Stimulated activated naive CD8-positive, alpha-beta T cell treated with anti-CD3 and anti-CD28 coated beads, Interleukin-15, Interleukin-2, amounts not matched to agents 100 U/mL and 50 U/mL, for 24 hours (primary cell): ENCODE measurements at places on chromosomes 16 and 17.

GRCh38 chr16:66930189-66930588 is 4.0 kb downstream of the CIAO2B start:
- DNase-seq, result no peak

DNA sequence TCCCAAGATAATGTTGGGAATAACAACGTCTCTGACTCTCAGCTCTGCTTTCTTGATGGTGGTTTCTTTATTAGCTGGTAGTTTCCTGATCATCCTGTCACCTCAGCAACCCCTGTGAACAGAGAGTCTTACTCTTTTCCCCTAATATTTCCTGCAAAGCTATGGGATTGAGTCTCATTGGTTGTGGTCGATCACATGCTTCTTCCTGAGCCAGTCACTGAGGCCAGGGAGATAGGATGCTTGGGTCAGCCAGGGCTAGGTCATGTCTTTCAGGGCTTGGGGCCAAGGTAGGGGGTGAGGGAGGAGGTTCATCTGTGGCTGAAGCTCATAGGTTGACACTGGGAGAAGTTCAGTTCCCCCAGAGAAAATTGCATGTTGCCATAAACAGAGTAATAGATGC is 114.3 kb downstream of the ABCC1 start:
- no peak for DNase-seq

- no peak for DNase-seq
Observed at GRCh38 chr17:39325528-39326240, 75.7 kb downstream of the FBXL20 start.

DNA sequence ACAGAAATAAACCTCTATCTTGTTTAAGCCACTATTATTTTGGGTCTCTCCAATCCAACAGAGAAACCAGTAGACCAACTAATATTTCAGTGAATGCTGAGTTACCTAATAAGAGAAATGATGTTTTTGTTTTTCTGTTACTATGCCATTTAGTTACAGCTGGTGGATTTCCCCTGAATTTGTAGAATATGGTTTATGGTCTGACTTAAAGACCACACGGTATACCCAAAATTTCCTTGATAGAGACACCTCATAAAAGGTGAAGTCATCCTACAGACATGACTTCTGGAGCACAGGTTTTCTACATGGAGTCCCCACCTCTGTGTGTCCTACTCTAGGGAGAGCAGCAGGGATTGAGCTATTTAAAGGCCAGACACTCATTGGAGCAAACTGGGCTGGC is 13.3 kb downstream of the PIK3R5 start:
- no peak for DNase-seq

- no peak for DNase-seq
Observed at GRCh38 chr17:76870377-76870714, 2.1 kb downstream of the MGAT5B start.

GRCh38 chr17:41382394-41382793 is 288 bp upstream of the KRT34 start:
- no peak for DNase-seq

GRCh38 chr16:79074951-79075350 is 525.6 kb downstream of the MAF start:
- no peak for DNase-seq

GRCh38 chr17:28404812-28405570 is 1.0 kb downstream of the SLC46A1 start:
- no peak for DNase-seq

GRCh38 chr17:78722246-78722761 is 59.8 kb downstream of the CYTH1 start:
- DNase-seq, result no peak

GRCh38 chr16:46733319-46733830 is 14.8 kb downstream of the MYLK3 start:
- no peak for DNase-seq

GRCh38 chr16:19231881-19232280 is 53.6 kb upstream of the CLEC19A start:
- no peak for DNase-seq

- DNase-seq, result no peak
Observed at GRCh38 chr16:51159865-51160264, 8.8 kb upstream of the SALL1 start.

DNA sequence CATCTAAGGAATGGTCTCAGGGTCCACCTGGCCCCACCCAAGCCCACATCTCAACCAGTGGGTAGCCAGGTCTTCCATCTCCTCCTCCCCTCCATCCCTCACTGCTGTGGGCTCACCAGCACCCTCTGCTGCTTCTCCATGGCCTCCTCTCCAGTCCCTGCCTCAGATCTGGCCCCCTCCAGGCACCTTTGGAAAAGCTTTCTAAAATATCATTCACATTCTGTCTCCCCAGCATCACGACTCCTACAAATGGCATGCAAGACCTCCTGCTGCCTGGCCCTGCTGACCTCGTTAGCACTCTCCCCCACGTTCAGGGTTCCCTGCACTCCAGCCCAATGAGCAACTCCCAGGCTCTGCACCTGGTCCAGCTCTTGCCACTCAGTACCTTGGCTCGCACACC is 13.7 kb downstream of the GLP2R start:
- DNase-seq, result no peak

GRCh38 chr16:57611706-57612105 is 16.7 kb upstream of the ADGRG1 start:
- DNase-seq, result no peak

DNA sequence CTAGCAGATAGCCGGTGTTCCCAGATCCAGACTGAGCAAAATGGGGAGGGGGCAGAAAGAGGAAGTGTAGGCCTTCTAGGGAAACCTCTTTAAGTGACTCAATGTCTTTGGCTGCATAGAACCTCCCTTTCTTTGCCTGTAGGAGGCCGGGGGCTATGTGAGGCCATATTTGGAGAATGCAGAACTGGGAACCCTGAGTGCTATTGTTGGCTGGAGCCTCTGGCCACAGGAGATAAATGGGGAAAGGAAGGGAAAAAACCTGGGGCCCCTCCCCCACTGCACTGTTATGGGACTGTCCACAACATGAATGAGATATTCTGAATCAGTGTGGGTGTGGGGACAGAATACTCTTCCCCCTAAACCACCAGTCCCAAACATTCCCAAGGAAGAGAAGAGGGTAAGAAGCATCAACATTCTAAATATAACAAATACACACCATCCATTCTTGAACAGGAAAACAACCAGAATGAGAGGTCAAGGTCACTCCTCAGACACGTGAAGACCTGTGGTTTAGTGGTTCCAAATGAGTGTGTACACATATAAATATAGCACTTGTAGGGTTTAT is 2.4 kb downstream of the VPS25 start:
- no peak for DNase-seq

DNA sequence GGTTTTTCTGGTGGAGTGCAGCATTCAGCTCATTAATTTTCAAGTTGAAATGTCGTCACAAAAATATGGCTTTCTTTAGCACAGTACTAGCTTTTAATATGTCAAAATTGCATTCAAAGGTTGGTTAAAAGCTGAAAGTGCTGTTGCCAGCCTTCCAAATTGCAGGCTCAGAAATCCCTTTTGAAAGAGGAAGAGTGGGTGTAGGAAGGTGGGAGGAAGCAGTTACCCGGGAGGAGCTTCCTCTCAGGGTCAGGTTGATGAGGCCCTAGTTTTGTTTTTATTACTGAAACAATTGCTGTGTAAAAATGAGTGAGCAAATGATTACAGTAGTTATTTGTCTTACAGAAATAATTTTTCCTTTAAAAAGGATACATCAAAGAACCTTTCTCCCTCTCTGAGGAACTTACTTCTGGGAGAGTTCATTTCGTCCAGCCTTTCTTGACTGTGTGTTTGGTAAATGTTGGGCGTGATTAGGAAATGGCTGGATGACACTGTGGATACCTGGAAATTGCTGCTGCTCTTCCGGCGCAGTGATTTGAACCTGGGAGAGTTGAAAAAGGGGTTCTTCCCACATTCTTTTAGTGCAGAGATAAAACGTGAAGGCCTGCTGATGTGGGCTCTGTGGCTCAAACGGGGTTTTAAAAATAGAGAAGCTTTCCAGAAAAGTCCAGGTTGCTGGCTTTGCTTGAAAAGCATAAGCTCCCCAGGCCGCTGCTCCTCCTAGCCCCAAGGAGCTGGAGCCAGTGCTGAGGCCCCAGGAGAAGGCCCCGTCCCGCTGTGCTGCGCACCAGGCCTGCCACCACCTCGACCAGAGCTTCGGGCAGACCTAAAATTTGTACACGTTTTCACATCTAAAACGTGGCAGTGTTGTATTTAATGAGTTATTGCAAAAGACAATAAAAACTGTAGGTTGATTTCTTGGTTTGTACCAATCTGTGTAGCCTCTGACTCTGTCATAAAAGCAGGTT is 41.7 kb downstream of the SEC14L1 start:
- DNase-seq, result no peak

DNA sequence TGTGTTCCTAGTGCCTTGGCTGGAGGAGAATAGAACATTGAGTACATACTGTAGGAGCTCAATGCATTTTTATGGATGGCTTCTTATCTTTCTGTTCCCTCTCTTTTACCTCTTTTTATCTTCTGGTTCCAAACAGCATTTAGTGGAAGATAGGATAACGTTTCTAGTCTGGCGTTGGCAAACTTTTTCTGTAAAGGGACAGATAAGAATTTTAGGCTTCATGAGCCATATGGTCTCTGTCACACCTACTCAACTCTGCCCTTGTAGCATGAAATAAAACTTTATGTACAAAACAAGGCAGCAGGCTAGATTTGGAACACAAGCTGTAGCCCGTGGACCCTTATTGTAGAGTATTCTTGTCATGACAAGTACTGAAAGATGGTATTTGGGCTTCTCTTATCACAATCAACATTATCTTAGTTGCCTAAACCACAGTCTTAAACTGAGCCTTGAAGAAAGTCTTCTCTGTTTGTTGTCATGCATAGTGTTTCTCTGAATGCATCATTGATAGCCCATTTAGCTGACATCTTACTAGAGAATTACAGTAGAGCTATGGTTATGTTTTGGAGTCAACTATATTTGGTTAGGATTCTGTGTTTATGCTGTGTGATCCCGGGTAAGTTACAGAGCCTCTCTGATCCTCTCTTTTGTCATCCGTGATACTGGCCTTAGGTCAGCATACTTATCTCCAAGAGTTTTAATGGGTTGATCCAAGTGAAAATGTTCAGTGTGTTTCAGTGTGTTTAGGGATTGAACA is 80.2 kb downstream of the HS3ST4 start:
- DNase-seq, result no peak

- no peak for DNase-seq
Observed at GRCh38 chr16:23008041-23008440, 141.2 kb downstream of the USP31 start.

DNA sequence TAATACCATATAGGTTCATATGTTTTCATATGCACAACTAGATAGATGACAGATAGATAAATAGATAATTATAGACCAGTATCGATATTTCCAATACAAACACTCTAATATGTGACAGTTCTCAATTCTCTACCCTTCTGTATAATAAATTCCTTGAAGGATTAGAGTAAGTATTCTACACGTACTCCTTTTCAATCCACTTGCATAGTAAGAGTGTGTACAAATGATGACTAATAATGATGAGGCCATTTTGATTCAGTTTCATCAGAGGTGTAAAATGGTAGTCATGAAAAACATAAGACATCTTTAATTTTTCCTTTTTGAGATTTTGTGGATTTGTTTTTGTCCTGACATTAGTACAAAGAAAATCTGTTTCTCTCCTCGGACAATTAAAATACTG is 188.3 kb upstream of the WSB1 start:
- no peak for DNase-seq

GRCh38 chr17:18006495-18007239 is 32.3 kb downstream of the ATPAF2 start:
- no peak for DNase-seq

DNA sequence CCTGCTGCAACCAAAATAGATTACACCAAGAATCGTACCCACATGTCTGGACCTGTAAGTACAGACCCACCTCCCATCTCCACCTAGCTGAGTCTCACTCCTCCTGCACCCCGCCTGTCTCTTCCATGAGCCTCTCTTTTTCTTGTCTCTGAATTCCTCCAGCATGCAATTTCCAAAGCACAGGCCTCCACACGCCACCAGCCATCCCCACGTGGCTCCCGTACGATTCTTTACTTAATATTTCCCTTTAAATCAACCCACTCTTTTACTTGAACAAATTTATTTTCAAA is 1.2 kb downstream of the RPH3AL start:
- DNase-seq, result no peak

- peak; percentile 21 for DNase-seq
Observed at GRCh38 chr17:40025991-40026815, 11.0 kb downstream of the CSF3 start.

DNA sequence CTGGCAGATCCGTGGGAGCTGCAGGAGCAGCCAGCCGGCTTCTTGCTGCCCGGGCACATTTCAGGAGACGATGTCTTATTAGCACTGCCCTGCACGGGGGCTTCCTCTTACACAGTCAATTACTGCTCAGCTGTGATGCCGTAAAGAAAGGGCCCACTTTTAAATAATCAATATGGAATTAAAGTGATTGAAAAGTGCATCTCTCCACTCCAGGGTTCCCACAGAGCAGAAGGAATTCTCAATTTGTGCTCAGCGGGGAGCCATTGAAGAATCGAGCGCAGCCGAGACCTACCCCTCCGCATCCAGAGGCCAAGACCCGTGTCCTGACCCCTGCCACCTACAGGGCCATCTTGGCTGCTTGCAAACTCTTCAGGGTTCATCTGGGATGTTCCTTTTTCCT is 399.4 kb upstream of the C16orf82 start:
- no peak for DNase-seq

DNA sequence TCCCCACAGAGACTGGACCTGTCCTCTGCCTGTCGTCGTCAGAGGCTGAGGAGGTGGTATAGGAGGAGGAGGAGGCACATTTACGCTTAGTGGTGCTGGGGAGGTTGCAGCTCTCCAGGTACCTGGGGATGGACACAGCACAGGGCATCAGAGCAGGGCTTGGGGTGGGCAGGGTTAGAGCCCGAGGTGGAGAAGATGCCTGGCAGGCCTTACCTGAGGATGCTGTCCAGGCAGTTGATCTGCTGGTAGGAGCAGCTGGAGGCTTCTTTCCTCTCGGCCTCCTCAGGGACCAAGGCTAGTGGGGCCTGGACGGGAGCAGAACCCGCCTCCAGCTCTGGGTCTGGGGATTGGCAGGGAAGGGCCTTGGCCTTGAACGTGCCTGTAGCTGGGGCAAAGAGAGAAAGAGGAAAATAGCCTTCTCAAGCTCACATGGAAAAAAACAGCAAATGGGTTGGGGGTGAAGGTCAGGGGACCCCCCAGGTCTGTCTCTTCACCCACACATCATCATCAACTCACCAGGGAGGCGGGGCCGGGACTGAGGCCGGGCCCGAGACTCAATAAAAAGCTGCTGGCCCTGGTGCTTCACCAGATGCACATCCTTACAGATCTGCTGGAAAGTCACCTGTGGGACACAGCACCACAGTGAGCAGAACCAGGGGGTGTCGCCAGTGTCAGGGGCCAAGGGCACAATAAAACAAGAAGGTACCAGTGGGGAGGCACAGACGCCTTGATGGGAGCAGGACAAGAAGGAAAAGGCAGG is 5.6 kb downstream of the PER1 start:
- no peak for DNase-seq

GRCh38 chr17:70168044-70168976 is 1.0 kb upstream of the KCNJ2 start:
- peak; percentile 17 for DNase-seq
